ENCODE measurements at places on chromosomes 6 and 20. TPM values are rescaled to one million over a fixed set of nuclear protein-coding genes. Genes with fewer than 3 reads are reported as not detected.

The POU3F2 gene
- not detected for total RNA-seq

The IPCEF1 gene
- 3.3 TPM for total RNA-seq

The PROCR gene
- 21.4 TPM for total RNA-seq

The TCP11 gene
- total RNA-seq = not detected

The VSTM2L gene
- total RNA-seq = 95.0 TPM

The ASCC3 gene
- 31.1 TPM for total RNA-seq

The SDCBP2 gene
- total RNA-seq = 176 TPM

The AKIRIN2 gene
- 43.1 TPM for total RNA-seq

The NMBR gene
- not detected for total RNA-seq

The WFDC10B gene
- total RNA-seq = 0.49 TPM

The MEI4 gene
- total RNA-seq = 0.17 TPM

The PSORS1C2 gene
- total RNA-seq = not detected
